Right atrium auricular region (tissue), 2 donors: ENCODE measurements at places on chromosomes 2 and 18.

DNA sequence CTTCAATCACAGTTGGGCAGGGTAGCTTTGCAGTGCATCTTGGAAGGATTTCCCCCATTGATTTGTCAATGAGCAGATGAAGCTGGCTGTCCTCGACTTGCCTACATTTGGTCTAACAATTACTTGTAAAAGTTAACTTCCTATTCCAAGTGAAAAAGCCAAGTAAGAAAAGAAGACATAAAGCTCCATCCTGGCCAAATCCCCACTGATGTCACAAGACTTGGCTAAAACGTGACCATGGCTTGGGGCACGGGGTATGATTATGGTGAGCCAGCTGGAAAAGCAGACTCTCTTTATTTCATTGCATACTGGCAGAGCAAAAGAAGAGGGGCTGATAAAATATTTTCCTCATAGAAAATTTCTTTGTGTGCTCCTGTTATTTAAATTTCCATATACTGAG is 25.4 kb upstream of the PID1 start:
- no peaks in the 10 kb centered on the region for H3K4me1 ChIP-seq
- DNase-seq: no peak
- H3K36me3 ChIP-seq: no peaks in the 10 kb centered on the region
- H3K27me3 ChIP-seq: no peaks in the 10 kb centered on the region
- peak overlapping the region; percentile 41 for H3K27ac ChIP-seq

DNA sequence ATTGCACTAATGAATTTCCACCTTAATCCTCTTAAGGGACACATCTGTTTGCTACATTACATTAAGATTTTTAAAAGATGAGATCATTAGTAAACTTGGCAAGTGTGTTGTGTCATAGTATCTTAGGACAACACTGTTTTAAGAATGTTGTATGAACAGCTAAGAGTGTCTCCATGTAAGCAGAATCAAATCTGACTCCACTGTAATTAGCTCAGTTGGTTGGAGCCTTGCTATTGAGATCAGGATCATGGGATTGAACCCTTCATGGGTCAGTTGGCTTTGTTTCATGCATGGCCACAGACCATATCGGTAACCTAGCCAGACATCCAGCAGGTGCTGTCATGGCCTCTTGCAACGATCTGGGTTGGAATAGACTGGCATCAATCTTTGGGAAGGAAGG is 5.2 kb downstream of the FHOD3 start:
- H3K4me1 ChIP-seq: peaks cover 51% of the 10 kb centered on the region
- DNase-seq: no peak

DNA sequence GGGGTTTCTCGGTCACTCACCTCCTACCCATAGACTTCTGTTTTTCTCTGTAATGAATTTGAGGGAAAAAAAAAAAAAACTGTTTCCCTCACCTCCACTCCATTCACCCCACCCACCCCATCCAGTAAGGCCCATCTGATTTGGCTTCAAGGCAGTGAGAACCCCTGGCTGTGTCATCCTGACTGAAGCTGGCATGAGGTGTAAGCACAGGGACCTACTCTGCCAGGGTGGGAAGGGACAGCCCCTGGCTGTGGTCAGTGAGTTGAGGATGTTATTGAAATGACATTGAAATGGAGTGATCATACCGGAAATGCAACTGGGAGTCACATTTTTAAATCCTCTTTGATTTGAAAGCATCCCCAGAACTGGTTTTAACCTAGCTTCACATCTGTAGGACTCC is 19.1 kb upstream of the BCL2L11 start:
- no peaks in the 10 kb centered on the region for H3K4me1 ChIP-seq
- no peaks in the 10 kb centered on the region for H3K36me3 ChIP-seq
- H3K4me3 ChIP-seq: no peak overlapping the region
- no peaks in the 10 kb centered on the region for H3K27me3 ChIP-seq

DNA sequence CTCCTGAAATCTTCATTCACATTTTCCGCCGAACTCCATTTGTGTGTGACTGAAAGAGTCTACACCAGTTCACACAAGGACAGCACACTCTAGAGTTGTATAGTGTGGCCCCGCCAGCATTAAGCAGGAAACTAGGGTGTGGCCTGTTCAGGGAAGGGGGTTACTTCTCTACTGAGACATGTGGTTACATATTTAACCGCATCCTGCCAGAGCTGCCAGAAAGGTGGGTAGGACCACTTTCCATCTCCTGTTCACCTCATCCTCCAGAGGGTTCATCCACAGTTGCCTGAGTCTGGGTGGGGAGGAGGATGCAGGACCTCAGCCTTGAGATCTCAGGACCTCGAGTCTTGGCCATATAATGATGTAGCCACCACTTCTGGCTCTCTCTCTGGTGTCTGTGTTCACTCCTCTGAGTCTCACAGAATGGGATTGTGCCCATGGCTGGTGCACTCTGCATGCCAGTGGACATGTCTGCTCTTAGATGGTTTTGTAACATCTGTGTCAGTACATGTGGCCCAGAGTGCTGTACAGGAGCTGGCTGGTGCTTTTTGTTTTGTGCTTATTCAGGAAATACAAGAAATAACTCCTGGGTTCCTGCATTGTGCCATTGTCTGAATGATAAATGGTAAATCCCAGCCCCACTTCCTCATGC is 7.7 kb upstream of the SP140L start:
- H3K27ac ChIP-seq: no peak overlapping the region
- H3K27me3 ChIP-seq: no peaks in the 10 kb centered on the region
- DNase-seq: no peak
- H3K4me3 ChIP-seq: no peak overlapping the region
- no peaks in the 10 kb centered on the region for H3K4me1 ChIP-seq
- no peaks in the 10 kb centered on the region for H3K36me3 ChIP-seq

- no peaks in the 10 kb centered on the region for H3K4me1 ChIP-seq
- H3K27ac ChIP-seq: no peak overlapping the region
- H3K36me3 ChIP-seq: no peaks in the 10 kb centered on the region
- no peak overlapping the region for H3K4me3 ChIP-seq
- H3K27me3 ChIP-seq: no peaks in the 10 kb centered on the region
Observed at GRCh38 chr2:168434146-168434545, 21.9 kb upstream of the CERS6 start.

DNA sequence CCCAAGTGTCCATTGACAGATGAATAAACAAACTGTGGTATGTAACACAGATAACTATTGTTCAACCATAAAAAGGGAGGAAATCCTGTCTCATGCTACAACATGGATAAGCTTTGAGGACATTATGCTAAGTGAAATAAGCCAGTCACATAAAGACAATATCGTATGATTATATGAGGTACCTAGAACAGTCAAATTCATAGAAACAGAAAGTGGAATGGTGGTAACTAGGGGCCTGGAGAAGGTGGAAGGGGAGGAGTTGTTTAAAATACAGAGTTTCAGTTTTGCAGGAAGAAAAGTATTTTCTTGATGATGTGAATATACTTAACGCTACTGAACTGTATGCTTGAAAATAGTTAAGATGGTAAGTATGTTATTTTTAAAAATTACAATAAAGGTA is 304.6 kb upstream of the CXCR4 start:
- H3K27ac ChIP-seq: no peak overlapping the region
- H3K36me3 ChIP-seq: no peaks in the 10 kb centered on the region
- no peaks in the 10 kb centered on the region for H3K27me3 ChIP-seq
- H3K4me3 ChIP-seq: no peak overlapping the region

DNA sequence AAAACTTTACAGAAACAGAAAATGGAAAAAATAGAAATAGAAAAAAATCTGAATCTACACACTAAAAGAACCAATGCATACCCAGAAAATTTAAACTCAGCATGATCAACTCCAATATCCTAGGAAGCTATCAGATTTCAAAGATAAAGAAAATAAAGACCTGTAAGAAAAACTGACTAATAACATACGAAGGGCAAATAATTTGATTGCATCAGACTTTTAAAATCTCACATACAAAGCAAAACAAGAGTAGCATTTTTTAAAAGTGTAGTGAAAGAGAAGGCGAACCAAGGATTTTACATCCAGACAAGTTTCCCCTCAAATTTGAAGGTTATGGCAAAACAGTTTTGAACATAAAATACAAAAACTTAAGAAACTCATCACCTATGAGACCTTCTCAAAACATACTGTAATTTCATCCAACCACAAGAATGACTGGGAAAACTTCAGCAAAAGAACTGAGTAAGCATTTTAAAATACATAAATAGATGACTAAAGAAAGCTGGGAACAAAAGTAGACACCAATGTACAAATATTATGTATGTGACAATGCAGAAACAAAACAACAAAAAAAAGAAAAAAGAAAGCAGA is 54.8 kb downstream of the NBAS start:
- H3K27me3 ChIP-seq: no peaks in the 10 kb centered on the region
- no peak for DNase-seq
- no peak overlapping the region for H3K4me3 ChIP-seq
- no peaks in the 10 kb centered on the region for H3K4me1 ChIP-seq
- H3K27ac ChIP-seq: no peak overlapping the region

DNA sequence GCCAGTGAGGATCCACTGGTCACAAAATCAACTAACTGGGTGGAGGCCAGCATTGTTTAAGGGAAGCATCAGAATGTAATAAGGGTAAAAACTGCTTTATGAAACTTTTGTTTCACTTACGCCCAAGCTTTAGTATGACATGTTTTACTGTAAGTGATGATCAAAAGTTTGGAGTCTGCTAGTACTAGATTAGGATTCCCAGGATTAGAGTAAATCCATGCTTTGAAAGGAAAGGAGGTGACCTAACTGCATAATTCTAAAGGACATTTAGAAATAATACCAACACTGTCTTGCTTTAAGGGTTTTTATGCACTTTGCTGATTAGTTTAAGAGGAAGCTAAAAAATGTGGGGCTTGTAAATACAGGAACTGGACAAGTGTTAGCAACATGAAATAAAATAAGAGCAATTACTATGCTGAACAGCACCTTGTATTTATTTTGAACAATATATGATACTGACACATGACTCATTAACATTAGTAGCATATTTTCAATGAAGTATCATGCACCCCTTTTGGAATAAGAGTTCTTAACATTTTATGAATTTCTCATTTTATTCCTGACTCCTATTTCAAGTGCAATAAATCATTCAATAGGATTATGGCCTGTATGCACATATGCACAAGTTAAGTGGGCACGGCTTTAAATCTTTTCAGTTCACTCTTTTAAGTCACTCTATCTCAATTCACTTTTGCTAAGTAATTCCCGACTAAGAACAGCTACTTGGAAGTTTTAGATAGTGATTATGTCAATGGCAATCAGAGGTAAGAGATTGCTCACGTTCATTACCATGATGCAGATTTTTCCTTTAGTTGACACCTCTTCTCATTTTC is 62.5 kb downstream of the STK39 start:
- H3K4me3 ChIP-seq: no peak overlapping the region
- no peaks in the 10 kb centered on the region for H3K4me1 ChIP-seq
- H3K27ac ChIP-seq: no peak overlapping the region
- H3K27me3 ChIP-seq: no peaks in the 10 kb centered on the region

DNA sequence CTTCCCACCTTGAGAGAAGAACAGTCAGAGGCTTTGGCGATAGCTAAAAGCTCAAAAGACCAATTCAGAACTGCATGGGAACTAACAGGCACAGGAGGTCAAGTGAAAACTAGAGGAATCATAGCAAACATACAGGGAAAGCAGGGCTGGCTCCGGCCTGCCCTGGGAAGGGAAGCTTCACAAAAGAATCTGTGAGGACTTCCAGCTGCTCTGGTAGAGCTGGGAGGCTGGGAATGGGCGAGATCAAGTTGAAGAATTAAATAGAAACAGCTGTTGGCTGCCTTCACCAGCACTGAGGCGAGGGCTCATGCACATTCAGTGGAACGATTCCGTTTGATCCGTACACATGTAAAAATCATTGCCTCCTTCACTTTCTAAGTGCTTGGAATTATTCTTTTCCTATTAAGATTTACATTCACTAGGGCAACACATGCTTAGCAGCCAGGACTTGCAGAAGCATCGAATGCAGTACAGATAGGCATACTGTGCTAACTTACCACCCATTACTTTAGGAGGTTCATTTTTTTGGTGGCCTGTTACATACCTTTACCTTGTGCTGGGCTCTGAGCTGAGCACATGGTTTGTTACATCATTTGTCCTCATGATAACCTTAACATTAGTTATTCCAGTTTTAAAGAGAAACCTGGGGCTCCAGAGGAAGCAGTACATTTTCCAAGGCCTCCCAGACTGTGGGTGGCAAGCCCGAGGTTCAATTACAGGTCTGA is 125.4 kb upstream of the RNF152 start:
- no peaks in the 10 kb centered on the region for H3K27me3 ChIP-seq
- H3K4me3 ChIP-seq: no peak overlapping the region
- no peaks in the 10 kb centered on the region for H3K4me1 ChIP-seq
- H3K27ac ChIP-seq: peak overlapping the region; percentile 57
- DNase-seq: peak; percentile 63

GRCh38 chr2:156589381-156590079 is 153.4 kb downstream of the GPD2 start:
- no peak overlapping the region for H3K4me3 ChIP-seq
- H3K4me1 ChIP-seq: no peaks in the 10 kb centered on the region
- no peak for DNase-seq
- no peaks in the 10 kb centered on the region for H3K27me3 ChIP-seq

- H3K4me1 ChIP-seq: no peaks in the 10 kb centered on the region
- no peaks in the 10 kb centered on the region for H3K36me3 ChIP-seq
- H3K4me3 ChIP-seq: no peak overlapping the region
- H3K27me3 ChIP-seq: no peaks in the 10 kb centered on the region
- H3K27ac ChIP-seq: no peak overlapping the region
- DNase-seq: no peak
Observed at GRCh38 chr18:21163647-21164547, 52.3 kb upstream of the ROCK1 start.
